ENCODE measurements at places on chromosomes 16 and 17.

DNA sequence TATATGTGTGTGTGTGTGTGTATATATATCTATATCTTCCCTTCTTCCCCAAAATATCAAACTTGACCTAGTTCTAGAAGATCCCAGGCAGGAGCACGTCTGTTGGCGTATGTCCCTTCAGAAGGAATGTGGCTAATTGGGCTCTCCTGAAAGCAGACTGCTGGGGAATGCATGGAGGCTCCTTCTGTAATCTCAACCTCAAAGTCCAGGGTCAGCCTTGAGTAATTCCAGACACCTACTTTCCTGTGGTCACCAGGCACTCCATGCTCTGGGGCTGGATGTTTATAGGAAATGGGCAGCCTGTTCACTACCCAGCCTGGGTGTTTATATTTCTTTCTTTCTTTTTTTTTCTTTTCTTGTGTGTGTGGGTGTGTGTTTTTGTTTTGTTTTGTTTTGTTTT is 13.4 kb downstream of the BCO1 start:
- no peak for DNase-seq

- DNase-seq: no peak
Observed at GRCh38 chr16:87562201-87562600, 40.1 kb upstream of the JPH3 start.

- DNase-seq: peak; percentile 37
Observed at GRCh38 chr17:39926588-39927100, 757 bp downstream of the ORMDL3 start.

GRCh38 chr16:56262148-56262547 is 70.9 kb downstream of the GNAO1 start:
- DNase-seq: peak; percentile 81

DNA sequence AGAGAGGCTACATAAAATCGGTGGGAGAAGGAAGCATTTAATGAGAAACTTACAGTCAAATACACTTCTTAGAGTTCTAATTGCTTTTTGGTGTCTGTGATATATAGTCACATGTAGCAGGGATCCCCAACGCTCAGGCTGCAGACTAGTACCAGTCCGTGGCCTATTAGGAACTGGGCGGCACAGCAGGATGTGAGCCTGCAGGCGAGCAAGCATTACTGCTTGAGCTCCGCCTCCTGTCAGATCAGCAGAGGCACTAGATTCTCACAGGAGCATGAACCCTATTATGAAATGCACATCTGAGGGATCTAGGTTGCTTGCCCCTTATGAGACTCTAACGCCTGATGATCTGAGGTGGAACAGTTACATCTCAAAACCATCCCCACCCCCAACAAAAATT is 158.5 kb downstream of the TANC2 start:
- DNase-seq: no peak

DNA sequence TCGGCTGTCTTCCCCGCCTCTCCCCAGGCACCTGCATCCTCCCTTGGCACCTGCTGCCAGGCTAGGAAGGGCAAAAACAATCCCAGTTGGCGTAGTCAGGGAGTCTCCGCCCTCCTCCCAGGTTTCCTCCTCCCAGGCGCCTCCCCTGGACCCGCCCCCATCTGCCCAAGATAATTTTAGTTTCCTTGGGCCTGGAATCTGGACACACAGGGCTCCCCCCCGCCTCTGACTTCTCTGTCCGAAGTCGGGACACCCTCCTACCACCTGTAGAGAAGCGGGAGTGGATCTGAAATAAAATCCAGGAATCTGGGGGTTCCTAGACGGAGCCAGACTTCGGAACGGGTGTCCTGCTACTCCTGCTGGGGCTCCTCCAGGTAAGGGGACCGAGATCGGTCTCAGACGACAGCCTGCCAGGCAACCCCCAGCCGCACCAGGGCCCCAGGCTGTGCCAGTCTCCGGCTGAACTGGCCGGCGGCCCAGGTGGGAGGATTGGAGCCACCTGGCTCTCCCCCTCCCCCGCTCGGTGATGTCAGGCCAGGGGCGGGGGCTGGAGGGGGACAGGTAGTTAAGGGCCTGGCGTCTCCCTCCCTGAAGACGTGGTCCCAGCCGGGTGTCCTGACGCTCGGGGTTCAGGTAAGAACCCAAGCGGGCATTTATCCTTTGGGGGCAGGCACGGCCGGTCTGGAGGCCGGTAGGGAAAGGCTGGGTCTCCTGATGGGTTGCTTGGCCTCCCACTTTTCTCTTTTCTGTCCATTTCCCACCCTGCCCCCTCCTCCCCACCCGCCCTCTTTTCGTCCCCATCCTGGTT is at the start of gene GRB7:
Gene GRB7, plus strand, starts transcription at position 179 of the 808 bp plus-strand sequence. CDS start 4,364 bp downstream, outside the sequence.
- peak; percentile 74 for DNase-seq

- DNase-seq: no peak
Observed at GRCh38 chr16:78421181-78421708, 321.8 kb downstream of the WWOX start.

- DNase-seq: no peak
Observed at GRCh38 chr16:50584033-50584722, 36.0 kb downstream of the NKD1 start.

- DNase-seq: peak; percentile 57
Observed at GRCh38 chr17:72119873-72120641, 763 bp upstream of the SOX9 start.

DNA sequence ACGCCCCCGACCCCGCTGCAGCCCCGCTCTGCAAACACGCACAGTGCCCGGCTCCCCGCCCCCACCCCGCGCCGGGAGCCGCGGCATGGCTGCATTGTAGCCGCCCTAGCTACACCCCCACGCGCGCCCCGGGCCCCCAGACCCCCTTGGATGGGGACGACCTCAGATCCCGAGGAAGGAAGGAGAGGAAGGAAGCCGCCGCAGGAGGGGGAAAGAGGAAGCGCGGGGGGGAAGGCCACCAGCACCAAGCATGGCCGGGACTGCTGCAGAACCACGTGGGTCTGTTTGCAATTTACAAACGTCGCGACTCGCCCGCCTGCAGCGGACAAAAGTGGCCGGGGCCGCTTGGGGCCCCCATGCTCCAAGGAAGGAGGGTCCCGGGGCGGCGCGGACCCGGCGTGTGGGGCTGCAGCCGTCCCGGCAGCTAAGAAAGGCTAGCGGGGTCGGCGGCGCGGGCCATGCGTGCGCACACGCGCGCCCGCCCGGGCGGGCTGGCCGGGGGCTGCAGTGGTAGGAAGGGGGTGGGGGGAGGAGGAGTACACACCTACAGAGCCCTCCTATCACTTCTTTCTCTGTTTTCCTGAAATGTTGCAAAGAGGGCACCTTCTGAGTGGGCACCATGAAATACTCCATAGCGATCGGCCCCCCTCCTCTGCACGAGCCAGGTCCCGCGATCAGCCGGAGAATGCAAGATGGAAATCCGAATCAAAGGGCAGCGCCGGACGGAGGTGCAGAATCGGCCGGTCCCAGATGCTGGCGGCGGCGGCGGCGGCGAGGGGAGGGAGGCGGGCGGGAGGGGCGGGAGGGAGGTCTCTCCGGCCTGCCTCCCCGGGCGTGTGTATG is 488 bp downstream of the TFAP4 start:
- DNase-seq: no peak

DNA sequence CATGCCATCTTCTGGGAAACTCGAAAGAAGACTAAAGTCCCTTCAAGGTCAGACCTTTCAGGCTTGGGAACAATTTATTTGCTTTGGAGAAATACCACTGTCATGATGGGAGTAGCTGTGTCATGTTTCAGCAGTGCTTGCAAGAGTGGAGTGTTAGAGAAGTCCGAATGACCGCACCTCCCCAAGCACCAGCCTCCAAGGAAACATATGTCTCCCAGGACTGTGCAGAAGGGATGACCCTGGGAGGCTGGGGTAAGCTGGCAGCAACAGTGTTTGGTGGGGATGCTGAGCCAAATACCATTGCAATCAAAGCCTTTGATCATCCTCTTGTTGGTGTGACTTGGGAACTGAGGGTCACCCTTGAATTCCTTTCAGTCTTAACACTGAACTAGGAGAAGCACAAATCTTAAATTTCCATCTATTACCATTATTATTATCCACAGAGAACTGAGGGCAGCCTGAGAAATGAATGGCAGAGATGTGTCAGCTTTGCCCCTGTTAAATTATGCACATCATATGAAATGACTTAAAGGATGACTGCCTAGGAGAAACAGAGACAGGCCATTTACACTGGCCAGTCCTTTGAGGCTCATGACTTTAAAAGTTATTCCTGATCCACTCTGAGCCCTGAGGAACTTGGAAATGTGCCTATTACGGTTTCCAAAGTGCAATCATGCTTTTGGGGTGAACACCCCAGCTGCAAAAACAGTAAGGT is 244.9 kb downstream of the CA10 start:
- no peak for DNase-seq

DNA sequence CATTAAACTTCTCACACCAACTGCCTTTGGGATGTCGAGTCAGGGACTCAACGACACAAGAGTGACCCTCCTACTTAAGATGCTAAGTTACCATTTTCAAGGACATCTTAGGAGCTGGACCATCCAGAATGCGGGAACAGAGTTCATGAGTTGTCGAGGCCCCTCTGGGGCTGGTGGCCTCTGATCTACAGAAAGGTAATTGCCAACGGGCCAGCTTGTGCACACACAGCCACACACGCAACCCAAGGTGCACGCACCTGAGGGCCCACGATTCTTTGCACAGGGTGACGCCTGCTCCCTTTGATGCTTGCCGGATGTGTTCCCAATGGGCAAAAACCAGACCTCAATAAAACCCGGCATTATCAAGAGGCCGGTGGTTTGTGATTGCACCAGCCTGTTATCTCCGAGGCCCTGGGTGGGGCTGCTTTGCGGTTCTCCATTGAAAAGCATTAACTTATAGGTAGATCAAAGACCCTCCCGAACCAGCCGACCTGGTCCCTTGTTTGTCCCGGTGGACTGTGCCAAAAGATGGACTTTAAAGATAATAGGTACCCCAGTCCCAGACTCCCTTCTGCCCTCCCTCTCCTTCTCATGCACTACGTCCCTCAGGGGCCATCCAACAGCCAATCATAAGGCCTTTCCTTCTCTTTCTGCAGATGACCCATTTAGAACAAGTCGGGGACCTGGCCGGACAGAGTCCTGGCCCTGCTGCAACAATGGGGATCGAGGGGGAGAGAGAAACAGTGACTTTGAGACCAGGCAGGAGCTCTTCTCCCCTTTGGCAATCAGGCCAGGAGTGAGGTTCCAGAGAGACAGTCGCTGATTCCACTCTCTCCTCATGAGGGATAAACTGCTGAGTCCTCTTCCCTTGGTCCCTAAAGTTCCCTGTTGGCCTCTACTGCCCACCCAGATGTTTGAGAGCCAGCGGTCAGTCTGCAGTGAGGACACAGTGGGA is 292.5 kb downstream of the SOX9 start:
- DNase-seq: no peak

- DNase-seq: no peak
Observed at GRCh38 chr17:676060-676700, 38.5 kb downstream of the VPS53 start.

GRCh38 chr17:16929757-16930520 is 42.0 kb downstream of the TNFRSF13B start:
- DNase-seq: no peak

GRCh38 chr17:27321372-27321771 is 27.5 kb downstream of the WSB1 start:
- no peak for DNase-seq

DNA sequence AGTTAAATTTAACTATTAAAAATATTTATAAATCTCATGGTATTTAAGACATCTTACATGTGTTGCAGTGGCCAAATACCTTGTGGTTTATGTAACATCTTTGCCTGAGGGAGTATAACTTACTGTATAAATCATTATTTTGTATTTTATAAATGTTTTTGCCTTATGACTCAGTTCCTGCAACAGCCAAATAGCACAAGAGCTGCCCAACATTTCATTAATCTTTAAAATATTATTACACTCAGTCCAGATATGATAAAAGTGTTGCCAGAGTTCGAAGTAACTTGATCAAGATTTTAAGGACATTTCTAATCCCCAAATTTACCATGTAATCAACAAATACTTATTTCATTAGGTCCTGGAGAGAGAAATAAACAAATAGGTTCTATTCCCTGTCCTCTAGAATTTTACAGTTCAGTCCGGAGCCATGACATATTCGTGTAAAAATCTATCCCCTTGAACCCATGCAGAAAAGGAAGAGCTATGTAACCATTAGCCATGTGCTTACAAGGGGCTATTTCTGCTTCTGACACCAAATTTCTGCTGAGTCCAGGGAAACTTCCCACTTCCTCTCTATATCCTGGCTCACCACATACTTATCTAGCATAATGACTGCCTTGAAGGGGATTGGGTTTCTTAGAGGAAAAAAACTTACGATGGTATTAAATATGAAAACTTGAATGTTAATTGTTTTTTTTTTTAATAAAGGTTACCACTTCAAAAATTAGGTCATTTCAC is 44.0 kb downstream of the IRX6 start:
- DNase-seq: peak; percentile 81

DNA sequence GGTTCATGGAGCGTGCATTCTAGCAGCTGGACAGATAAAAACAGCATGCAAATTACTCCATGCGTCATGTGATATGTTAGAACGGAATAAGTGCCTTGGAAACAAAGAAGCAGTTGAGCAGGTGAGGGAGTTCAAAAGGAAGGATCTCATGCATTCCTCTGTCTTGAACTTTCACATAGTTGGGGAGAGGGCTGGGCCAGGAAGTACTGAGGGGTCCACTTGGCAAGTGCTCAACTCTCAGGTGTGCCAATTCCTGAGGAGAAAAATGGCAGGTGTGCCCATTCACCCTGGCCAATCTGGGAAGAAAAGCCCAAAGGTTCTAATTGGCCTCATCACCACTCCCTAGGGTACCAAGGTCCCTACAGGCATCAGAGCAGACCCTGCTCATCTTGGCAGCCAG is 67.7 kb downstream of the CES1 start:
- DNase-seq: no peak

GRCh38 chr16:57829969-57830360 is 27.7 kb upstream of the KIFC3 start:
- no peak for DNase-seq

- DNase-seq: no peak
Observed at GRCh38 chr16:19879241-19879792, 5.3 kb downstream of the GPRC5B start.

DNA sequence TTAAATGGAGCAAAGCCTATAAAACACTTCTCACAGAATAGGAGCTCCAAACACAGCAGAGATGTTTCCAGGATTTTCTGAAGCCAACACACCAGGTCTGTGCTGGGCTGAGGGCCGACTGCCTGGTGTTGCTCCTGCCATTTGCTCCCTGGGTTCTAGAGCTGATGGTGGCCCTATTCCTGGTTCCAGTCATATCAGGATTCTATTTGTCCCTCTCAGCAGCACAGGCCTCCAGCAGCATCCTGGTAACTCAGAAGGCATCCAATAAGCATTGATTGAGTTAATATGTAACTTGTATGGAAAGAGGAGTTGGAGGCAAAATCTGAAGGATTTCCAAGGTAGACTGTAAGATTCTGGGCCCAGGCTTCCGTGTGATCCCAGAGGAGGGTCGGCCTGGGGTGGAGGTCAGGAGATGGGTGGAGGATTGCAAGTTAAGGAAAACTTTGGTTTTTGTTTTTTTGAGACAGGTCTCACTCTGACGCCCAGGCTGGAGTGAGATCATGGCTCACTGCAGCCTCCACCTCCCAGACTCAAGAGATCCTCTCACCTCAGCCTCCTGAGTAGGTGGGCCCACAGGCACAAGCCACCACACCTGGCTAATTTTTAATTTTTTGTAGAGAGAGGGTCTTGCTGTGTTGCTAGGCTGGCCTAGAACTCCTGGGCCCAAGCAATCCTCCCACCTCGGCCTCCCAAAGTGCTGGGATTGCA is 5.7 kb downstream of the NUPR1 start:
- no peak for DNase-seq

Data from PC-9 (cell line).